ENCODE measurements at places on chromosomes 2 and 18. TPM values are rescaled to one million over a fixed set of nuclear protein-coding genes. Genes with fewer than 3 reads are reported as not detected.

GRCh38 chr2:227366769-227367426 lies 12.2 kb downstream of the TM4SF20 start:
- no peak for DNase-seq

GRCh38 chr2:217941339-217941738 lies 61.5 kb downstream of the TNS1 start:
- DNase-seq, result no peak

Gene UGT1A4
- not detected for polyA plus RNA-seq

Gene XRCC5
- polyA plus RNA-seq, result 335 TPM

DNA sequence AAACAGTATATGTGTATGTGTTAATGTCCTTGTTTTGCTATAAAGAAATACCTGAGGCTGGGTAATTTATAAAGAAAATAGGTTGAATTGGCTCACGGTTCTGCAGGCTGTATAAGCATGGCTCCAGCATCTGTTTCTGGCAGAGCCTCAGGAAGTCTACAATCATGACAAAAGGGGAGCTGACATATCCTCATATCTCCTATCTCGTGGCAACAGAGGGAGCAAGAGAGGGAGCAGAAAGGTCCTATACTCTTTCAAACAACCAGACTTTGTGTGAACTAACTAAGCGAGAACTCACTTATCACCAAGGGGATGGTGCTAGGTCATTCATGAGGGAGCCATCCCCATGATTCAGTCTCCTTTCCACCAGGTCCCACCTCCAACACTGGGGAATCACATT lies 13.0 kb downstream of the CALCRL start:
- DNase-seq, result no peak

Gene GCKR
- 0.38 TPM for polyA plus RNA-seq

Gene TEX44
- not detected for polyA plus RNA-seq

Gene GREB1
- 12.5 TPM for polyA plus RNA-seq

DNA sequence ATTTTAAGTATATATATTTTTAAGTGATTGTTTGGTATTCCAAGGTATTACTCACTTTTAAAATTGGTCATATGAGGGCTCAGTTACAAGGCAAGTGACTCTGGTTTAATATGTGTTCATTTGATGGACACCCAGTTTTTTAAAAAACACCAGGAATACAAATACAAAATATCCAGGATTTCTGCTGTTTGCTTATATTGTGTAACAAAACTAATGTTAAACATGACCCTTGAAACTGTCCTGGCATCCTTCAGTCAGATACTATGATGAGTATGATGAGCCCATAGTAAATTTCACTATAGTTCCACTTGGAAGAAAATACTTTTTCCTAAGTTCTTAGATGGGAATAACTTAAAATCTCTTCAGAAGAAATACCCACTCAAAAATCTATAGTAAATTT lies 11.4 kb upstream of the ONECUT2 start:
- DNase-seq, result no peak

GRCh38 chr2:75571730-75572430 lies 11.1 kb upstream of the EVA1A start:
- DNase-seq, result no peak

GRCh38 chr18:31500051-31500688 lies 2.2 kb downstream of the DSG2 start:
- no peak for DNase-seq

- DNase-seq, result no peak
These were observed 43.6 kb upstream of the TCF7L1 start for GRCh38 chr2:85089585-85089984.

- DNase-seq, result no peak
These were observed 230.1 kb upstream of the SPOPL start for GRCh38 chr2:138271467-138271866.

Gene SULT1C4
- polyA plus RNA-seq, result 48.5 TPM

DNA sequence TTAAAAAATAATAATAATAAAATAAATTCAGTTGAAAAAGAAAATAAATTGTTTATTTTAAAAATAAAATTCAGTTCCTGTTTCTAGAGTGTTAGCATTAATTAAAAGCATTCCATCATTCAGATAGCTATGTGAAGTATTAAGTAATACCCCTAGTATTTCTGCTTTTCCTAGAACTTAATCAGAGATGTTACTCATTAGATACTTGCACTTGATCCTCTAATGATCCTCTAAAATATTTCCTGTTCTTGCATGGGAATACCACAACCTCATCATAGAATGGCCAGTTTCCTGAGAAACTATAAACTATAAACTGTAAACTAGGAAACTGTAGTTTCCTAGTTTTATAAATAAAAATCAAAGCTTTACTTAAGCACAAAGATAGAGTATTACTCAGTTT lies 11.1 kb upstream of the CNNM3 start:
- DNase-seq, result no peak

GRCh38 chr2:19895535-19895934 lies 6.2 kb downstream of the TTC32 start:
- no peak for DNase-seq

Gene ACVR2A
- polyA plus RNA-seq, result 25.1 TPM
